ENCODE measurements at places on chromosomes 6 and 20. TPM values are rescaled to one million over a fixed set of nuclear protein-coding genes. Genes with fewer than 3 reads are reported as not detected.

ARMC2 gene
- total RNA-seq: 11.0 TPM

FHL5 gene
- total RNA-seq: 4.4 TPM

MYT1 gene
- not detected for total RNA-seq

ZSWIM1 gene
- 6.9 TPM for total RNA-seq

KCNS1 gene
- total RNA-seq: 0.08 TPM

HLA-DRA gene
- 94.0 TPM for total RNA-seq
